ENCODE measurements at places on chromosomes 7 and 10.

- peaks cover 68% of the 10 kb centered on the region for H3K36me3 ChIP-seq
- peak overlapping the region; percentile 78 for H3K27ac ChIP-seq
- peak overlapping the region; percentile 70 for H3K4me3 ChIP-seq
- H3K4me1 ChIP-seq = peaks cover 63% of the 10 kb centered on the region
- no peaks in the 10 kb centered on the region for H3K27me3 ChIP-seq
Measured at GRCh38 chr7:114942446-114943175, 20.7 kb downstream of the MDFIC start.

DNA sequence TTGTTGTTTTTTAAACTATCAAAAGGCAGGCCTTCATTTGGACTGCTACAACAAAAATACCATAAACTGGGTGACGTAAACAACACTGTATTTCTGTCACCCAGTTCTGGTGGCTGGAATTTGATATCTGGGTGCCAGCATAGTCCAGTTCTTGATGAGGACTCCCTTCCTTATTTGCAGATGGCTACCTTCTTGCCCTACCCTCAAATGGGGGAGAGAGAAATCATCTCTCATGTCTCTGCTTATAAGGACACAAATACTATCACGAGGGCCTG lies 25.2 kb downstream of the ACTA2 start:
- no peak for DNase-seq
- H3K4me3 ChIP-seq = no peak overlapping the region
- H3K36me3 ChIP-seq = peaks cover 52% of the 10 kb centered on the region
- H3K4me1 ChIP-seq = peaks cover 8% of the 10 kb centered on the region
- H3K27me3 ChIP-seq = no peaks in the 10 kb centered on the region

DNA sequence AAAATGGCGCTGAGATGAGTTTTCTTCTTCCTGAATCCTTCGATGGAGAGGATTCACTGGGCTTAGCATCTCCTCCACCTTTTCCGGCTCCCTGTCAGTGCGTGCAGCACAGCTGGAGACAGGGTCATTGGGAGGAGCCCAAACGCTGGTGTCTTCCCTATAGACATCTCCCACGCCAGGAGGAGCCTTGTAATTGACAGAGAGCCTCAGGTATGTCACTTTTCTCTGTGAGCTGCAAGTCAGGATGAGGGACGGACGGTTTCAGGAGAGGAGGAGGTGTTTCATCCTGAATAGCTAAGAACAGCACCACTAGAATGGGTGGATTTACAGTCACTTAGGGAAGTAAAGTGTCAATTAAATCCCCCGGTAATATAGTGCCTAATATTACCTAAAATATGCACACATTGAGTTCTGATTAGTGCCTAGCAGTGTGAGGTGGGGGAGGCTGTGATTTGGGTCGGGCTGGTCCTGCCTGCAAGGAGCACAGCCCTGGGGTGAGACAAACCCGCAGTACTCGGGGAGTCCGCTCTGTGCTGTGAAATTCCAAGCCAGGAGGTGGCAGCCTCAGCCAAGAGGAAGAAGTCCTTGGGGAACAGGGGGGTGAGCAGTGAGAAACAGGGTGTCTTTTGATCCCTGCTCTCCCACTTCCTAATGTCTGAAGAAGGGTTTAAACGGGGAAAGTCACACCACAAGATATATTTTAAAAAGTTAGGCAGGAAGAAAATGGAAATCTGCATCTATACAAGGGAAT lies 28.2 kb downstream of the IL15RA start:
- no peak overlapping the region for H3K4me3 ChIP-seq
- peaks cover 9% of the 10 kb centered on the region for H3K4me1 ChIP-seq
- peaks cover 20% of the 10 kb centered on the region for H3K36me3 ChIP-seq

- H3K27ac ChIP-seq = no peak overlapping the region
- H3K36me3 ChIP-seq = no peaks in the 10 kb centered on the region
- DNase-seq = no peak
- H3K4me3 ChIP-seq = no peak overlapping the region
Measured at GRCh38 chr7:20503278-20503950, 112.1 kb upstream of the ABCB5 start.

DNA sequence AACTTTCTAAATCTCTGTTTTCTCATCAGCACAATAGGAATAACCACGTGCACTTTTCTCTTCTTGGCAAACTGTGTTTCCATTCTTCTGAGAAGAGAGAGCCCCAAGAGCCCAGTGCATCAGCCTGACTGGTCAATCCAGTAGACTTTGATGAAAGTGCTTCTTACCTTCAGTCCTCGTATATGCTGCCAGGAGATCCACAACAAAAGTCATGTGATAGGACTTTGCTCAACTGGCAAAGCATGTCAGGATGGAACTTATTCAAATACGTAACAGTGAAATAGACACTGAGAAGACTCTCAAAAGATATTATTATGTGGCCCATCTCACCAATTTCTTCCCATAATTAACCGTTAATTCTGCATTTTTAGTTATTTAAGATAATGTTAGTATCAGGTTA lies 1031.5 kb upstream of the LRRTM3 start:
- no peak overlapping the region for H3K4me3 ChIP-seq
- H3K36me3 ChIP-seq = no peaks in the 10 kb centered on the region
- H3K4me1 ChIP-seq = no peaks in the 10 kb centered on the region
- no peaks in the 10 kb centered on the region for H3K27me3 ChIP-seq
- no peak for DNase-seq

DNA sequence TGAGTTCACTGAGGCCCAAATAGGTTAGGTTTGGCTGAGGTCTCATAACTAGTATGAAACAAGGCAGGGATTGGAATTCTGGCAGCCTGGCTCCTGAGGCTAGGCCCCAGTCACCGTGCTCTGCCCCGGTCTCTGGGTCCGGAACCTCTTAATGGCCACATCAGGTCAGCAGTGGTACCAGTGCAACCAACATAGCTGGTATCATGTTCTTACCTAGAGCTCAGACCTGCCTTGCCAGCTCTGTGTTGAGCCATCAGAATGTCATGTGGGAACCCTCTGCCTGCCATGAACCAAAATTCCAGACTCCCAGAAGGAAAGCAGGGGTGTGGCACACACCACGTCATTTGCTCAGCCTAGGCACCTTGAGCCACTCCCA lies 56.5 kb downstream of the ZNF467 start:
- peaks cover 23% of the 10 kb centered on the region for H3K36me3 ChIP-seq
- peaks cover 17% of the 10 kb centered on the region for H3K4me1 ChIP-seq
- H3K27ac ChIP-seq = no peak overlapping the region
